NCI-H524 treated with DMSO at 0.1 percent for 48 hours (cell line): ENCODE measurements at places on chromosomes 13 and 19.

DNA sequence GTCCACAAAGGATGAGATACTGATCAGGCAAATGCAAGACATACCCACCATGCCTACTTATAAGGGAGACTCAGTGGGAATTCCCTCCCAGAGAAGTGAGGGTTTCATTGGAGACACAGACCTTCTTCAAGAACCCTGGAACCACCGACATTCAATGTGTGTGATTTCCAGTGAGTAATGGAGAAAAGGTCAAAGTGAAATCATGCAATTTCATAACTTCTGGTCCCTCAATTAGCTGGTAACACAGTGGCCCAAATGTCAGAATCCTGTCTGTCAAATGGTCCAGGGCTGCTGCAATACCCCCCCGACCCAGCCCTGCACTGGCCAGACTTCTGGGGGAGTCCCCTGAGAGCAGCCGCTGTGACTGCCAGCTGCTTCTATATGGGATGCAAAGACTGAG is 4.7 kb upstream of the METTL21C start:
- no peak for DNase-seq

GRCh38 chr19:50537769-50538230 is 24.1 kb upstream of the ASPDH start:
- no peak for DNase-seq

- no peak for DNase-seq
Observed at GRCh38 chr13:19573120-19573716, 11.9 kb upstream of the TPTE2 start.

DNA sequence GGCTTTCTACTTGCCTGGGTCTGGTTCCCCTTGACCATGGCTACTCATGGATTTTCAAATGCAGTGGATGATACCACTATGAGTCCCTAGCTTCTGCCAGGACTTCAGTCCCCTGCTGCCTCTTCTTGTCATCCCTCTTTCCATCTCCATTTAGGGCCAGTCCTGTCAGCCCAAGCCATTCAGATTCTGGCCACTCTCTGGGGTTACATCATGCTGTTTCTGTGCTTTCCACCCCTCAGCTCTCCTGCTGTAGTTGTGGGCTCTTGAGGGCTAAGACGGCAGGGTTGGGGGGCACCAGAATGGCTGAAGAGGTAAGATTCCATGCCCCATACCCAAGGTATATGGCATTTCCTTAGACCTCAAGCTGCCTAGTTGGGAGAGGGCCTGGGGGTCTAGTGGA is 13.2 kb upstream of the ZNF492 start:
- DNase-seq, result no peak

DNA sequence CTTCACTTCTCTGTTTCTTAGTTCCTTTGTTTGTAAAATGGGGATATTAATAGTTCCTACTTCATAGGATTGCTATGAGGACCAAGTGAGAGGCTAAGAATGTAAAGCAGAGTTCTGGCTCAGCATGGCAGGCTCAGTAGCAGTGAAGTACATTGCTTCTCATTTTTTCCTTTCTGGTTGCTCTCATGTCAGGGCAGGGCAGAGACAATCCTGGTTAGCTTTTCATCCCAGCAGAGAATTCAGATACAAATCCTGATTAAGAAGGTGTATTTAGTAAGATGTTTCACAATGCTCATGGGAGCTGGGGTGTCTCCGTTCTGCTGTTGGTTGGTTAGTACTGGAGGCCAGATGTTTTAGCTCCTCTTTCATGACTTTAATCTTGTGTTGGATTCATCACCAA is 42.9 kb downstream of the WASF3 start:
- DNase-seq, result no peak

- DNase-seq, result no peak
Observed at GRCh38 chr19:10812902-10813404, 23.1 kb downstream of the TMED1 start.

DNA sequence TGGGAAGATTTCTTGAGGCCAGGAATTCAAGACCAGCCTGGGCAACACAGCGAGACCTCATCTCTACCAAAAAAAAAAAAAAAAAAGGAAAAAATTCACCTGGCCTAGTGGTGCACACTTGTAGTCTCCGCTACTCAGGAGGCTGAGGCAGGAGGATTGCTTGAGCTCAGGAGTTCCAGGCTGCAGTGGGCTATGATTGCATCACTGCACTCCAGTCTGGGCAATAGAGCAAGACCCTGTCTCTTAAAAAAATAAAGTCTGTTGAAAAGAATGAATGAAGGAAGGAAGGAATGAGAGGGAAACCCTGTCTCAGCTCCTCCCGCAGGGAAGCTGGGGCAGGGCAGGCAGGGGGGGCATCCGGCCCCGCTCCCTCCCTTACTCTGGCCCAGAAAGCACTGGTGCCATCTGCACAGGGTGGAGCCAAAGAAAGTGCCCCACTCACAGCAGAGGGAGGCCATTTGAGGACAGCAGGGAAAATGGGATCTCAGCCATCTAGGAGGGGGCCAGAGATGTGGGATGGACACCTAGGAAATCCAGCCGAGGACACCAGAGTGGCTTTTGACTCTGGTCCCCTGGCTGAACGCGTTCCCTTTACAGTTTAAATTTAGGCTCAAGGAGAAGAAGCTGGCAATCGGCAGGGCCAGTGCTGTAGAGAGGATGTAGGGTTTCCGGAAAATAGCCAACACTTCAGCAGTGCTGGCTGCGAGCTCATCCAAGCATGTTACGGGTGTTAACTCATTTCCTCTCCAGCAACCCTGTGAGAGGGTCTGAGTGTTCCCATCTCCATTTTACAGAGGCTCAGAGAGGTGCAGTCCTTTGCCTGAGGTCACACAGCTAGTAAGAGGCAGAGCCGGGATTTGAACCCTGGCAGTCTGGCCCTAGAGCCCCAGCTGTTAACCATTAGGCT is 3.6 kb upstream of the HPN start:
- DNase-seq, result peak; percentile 62

GRCh38 chr13:43916828-43917227 is 37.1 kb downstream of the LACC1 start:
- no peak for DNase-seq

GRCh38 chr13:34114581-34114980 is 296.6 kb downstream of the RFC3 start:
- DNase-seq, result no peak

GRCh38 chr19:16325161-16325527 is 518 bp downstream of the KLF2 start:
- DNase-seq, result no peak

DNA sequence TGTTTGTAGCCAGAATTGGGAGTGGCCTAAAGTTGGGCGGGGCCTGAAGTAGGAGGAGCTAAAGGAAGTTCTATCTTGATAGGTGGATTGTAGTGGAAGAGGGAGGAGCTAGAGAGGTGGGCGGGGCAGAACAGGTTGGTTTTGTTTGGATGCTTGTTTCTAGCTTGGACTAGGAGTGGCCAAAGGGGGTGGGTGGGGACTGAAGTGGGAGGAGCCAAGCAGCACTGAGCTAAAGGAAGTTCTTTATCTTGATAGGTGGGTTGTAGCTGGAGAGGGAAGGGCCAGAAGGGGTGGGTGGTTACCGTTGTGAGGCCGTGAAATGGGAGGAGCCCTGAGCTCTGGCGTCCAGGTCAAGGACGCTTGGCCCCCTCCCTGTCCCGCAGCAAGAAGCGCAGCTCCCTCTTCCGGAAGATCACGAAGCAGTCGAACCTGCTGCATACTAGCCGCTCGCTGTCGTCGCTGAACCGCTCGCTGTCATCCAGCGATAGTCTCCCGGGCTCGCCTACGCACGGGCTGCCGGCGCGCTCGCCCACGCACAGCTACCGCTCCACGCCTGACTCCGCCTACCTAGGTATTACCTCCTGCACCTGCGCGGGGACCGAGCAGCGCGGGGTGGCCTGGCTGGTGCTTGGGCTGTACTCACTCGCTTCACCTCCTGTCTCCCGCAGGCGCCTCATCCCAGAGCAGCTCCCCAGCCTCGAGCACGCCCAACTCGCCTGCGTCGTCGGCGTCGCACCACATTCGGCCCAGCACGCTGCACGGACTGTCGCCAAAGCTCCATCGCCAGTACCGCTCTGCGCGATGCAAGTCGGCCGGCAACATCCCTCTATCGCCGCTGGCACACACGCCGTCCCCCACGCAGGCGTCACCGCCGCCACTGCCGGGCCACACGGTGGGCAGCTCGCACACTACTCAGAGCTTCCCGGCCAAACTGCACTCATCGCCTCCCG is 8.0 kb downstream of the DNASE2 start:
- no peak for DNase-seq

DNA sequence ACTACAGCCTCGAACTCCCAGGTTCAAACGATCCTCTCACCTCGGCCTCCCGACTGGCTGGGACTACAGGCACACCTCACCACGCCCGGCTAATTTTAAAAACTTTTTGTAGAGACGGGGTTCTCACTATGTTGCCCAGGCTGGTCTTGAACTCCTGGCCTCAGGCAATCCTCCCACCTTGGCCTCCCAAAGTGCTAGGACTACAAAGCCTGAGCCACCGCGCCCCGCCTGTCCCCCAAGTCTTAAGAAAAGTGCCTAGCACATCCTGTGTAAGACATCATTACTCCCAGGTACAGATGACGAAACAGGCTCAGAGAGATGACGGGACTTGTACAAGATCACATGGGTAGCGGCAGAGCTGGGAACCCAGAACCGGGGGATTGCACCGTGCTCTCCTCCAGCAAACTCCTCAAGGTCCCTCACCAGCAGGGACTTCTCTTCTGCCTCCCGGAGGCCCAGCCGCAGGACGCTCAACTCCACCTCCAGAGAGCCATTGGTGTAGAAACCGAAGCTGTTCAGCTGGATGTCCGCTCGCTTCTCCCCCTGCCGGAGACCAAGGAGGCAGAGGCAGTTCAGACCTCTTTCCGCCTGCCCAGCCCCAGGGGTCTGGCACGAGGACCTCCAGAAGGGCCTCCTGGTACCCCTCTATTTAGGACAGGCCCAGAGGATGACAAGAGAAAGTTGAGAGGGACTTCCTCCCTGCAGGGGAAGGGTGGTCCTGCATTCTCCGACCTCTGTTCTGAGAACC is 1.0 kb downstream of the GPR108 start:
- DNase-seq, result no peak

DNA sequence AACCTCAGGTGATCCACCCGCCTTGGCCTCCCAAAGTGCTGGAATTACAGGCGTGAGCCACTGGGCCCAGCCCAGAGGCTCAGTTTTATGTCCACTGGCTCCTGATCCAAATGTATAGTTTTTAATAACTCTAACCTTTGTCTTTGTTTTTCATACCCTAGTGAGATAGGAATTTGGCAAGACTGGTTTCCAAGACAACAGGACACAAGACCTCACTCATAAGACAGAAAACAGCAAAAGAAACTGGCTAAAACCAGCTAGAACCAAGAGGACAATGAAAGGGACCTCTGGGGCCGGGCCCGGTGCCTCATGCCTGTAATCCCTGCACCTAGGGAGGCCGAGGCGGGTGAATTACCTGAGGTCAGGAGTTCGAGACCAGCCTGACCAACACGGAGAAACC is 27.6 kb downstream of the CPT1C start:
- DNase-seq, result no peak

DNA sequence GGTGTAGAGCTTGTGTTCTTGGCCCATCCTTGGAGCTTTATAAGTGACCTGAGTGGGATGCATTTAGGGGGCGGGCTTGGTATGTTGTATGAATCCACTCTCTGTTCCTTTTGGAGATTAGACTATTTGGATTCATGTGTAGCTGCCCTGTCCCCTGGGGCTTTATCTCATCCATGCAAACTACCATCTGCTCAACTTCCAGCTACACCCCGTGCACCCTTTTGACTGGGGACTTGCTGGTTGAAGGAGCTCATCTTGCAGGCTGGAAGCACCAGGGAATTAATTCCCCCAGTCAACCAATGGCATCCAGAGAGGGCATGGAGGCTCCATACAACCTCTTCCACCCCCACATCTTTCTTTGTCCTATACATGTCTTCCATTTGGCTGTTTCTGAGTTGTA is 6.1 kb downstream of the CLEC4M start:
- peak; percentile 72 for DNase-seq

- DNase-seq, result no peak
Observed at GRCh38 chr19:54949412-54949811, 2.1 kb upstream of the NLRP7 start.

DNA sequence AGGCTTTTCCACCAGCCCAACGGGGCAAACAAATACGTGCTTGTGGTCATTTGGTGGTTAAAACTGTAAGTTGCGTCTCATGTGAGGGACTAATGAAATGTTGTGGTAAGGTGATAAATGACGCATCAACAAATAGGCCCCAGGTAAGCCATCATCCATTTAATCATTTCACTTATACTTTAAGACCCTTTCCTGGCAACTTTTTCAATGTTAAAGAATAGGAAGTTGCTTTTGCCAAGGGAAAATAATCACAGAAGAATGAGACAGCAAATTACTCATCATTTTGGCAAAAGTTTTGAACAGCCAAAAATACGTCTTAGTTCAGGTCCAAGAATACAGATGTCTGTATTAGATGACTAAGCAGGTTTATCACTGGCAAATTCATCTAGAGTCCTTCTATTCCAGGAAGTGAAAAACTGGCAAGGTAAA is 660.4 kb downstream of the SLITRK1 start:
- DNase-seq, result no peak

DNA sequence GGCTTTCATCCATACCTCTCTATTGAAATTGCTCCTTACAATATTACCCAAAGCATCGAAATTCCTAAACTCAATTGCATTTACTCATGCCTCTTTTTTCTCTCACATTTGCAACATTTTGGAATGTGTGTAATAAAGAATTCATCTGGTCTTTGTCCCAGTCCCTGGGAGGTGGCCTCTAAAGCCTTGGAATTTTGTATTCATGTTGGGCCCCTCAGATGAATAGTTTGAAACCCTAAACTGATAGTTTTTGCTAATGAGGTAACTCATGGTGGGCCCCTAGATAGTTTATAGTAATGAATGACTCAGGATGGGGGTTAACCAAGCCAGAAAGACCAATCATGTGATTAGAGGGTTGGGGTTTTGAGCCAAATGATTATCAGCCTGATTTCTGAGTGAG is 490.4 kb downstream of the DIAPH3 start:
- DNase-seq, result no peak

DNA sequence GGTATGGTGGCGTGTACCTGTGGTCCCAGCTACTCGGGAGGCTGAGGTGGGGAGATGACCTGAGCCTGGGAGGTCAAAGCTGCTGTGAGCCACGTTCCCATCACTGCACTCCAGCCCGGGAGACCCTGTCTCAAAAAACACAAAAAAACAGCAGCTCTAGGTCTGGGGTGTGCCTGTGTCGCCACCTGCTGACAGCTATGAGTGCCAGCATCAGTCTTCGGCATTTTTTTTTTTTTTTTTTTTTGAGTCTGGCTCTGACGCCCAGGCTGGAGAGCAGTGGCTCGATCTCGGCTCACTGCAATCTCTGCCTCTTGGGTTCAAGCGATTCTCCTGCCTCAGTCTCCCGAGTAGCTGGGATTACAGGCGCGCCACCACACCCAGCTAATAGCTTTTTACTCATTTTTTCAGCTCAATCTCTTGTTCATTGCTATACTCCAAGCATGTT is 10.1 kb downstream of the AP2S1 start:
- no peak for DNase-seq

DNA sequence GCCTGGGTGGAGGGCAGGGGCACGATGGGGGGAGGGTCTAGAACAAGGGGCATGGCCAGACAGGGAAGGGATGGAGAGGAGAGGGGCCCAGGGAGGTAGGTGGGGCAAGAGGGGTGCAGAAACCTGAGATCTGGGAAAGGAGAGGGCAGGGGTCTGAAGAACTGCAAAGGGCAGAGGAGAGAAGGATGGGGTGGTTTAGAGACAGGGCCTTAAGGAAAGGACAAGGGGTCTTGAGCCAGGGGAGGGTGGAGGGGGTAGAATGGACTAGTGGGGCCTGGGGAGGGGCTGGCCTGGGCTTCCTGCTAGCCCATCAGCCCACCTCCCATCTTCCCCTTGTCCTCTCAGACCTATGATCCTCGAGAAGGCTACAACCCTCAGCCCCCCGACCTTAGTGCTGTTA is 72.5 kb downstream of the RYR1 start:
- DNase-seq, result no peak

- DNase-seq, result peak; percentile 45
Observed at GRCh38 chr13:34458756-34459715, 483.0 kb upstream of the NBEA start.
